ENCODE measurements at places on chromosomes 3 and 15.

GRCh38 chr3:148657470-148657869 lies 40.2 kb upstream of the AGTR1 start:
- DNase-seq, result no peak

- no peak for DNase-seq
Observed at GRCh38 chr15:68382286-68383007, 49.5 kb downstream of the ITGA11 start.

DNA sequence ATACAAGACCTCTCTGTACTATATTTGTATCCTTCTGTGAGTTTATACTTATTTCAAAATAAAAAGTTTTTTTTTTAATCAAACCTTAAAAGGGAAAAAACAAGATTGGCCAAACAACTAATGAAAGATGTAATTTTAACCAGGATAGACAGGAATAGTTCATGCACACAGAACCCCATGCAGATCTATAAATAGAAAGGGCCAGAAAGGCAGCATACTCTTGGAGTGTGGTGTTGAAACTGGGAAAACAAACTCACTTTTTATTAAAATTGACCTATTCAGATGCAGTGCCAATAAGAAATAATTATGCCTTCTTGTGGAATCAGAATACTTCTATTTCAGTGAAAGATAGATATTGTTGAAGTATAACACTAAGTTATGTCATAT lies 204.6 kb downstream of the PLCL2 start:
- no peak for DNase-seq

- no peak for DNase-seq
Observed at GRCh38 chr3:33041909-33042308, 55.0 kb downstream of the GLB1 start.

GRCh38 chr3:66949898-66950297 lies 48.2 kb upstream of the KBTBD8 start:
- no peak for DNase-seq

DNA sequence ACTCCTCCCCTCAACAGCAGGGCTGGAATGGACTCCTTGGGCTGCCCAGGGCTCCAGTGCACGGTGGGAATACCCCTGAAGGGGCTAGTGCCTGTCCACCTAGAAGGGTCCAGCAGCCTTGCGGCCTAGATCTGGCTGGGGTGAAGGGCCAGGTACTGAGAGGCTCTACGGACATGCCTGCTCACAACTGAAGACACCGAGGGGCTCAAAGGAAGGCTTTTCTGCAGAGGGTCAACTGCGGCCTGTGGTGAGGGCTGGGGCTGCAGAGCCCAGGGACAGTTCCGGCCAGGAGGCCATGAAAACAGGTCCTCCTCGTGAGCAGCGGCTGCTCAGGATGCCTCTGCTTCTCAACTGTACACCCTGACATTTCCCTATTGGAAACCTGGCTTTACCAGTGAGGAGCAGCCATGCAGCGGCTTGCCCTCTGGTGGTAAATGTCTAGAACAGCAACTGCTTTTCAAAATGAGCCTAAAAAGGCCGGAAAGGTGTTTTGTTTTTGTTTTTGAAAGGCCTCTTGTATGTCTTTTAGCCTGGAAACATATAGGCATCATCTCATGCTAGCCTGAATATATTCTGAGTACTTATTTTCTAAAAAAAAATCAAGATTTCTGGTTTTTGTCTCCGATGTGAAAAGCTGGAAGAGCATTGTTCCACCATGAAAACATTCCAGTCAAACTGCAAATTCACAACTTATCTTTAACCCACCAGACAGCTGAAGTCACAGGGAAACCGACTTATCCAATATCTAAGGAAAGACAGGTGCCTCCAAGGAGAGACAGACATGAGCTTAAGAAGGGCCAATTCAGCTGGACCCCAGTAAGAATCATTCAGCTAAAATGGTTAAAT lies 163.4 kb downstream of the KLF13 start:
- peak; percentile 55 for DNase-seq

GRCh38 chr3:142844339-142844977 lies 44.4 kb downstream of the PCOLCE2 start:
- DNase-seq, result no peak

- no peak for DNase-seq
Observed at GRCh38 chr15:66819084-66819483, 117.0 kb downstream of the SMAD6 start.

DNA sequence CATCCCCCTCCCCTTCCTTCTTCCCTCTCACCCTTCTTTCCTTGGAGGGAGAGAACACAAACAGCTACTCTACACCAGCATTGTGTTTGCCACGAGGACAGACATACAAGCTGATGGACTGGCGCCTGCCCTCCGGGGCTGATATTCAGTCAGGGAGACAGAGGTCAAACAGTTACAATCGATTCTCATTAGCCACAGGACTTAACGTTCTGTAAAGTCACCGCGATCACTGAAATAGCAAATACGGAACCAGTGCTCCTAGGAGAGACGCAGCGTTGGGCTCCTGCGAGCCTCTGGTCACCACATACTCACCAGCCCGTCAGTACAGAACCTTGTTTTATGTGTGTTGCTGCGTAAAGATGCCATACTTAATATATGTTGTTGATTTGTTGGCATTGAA lies 108.8 kb downstream of the LRRK1 start:
- DNase-seq, result no peak

DNA sequence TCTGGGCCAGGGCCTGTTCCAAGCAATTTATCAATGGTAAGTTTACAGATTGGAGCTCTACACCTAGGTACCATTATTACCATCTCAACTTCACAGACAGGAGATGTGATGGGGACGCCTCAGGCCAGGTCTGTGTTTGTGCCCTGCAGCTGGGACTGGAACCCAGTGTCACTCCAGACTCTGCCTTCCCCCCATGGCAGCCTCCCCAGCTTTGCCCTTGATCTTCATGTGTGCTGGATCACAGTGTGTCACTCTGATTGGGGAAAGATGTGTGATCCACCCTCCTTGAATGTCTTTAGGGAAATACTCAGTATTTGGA lies 59.6 kb downstream of the MGLL start:
- no peak for DNase-seq

DNA sequence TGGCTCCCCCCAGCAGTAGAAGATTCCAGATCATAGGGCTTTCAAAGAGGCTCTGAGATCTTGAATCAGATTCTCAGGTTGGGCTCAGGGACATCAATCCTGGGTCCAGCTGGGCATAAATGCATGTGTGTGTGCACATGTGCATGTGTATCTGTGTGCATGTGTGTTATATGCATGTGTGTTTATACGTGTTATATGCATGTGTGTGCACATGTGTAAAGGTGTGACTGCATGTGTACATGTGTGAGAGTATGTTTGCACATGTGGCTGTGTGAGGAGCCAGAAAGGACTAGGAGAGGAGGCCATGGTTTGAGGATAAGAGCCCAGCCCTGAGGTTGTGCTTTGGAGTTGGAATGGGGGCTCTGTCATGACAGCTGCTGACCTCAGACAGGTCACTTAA lies 1.8 kb upstream of the MAPKAPK3 start:
- no peak for DNase-seq
